ENCODE measurements at places on chromosomes 4 and X.

- DNase-seq = no peak
Observed at GRCh38 chr4:8159537-8160232, 1.1 kb upstream of the ABLIM2 start.

DNA sequence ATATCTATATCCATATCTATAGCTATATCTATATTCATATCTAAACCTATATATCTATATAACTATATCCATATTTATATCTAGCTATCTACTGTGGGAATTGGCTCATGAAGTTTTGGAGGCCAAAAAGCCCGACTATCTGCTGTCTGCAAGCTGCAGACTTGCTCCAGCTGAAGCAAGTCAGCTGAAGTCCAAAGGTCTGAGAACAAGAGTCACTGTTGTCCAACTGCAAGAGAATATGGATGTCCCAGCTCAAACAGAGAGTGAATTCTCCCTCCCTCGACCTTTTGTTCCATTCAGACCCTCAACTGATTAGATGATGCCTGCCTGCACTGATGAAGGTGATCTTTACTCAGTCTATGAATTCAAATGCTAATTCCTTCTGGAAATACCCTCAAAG, 63.3 kb upstream of the VCX start:
- DNase-seq = no peak

- DNase-seq = no peak
Observed at GRCh38 chr4:85824166-85824945, 349.4 kb downstream of the ARHGAP24 start.

GRCh38 chr4:113594231-113594556, 167.3 kb downstream of the CAMK2D start:
- no peak for DNase-seq

- DNase-seq = peak; percentile 82
Observed at GRCh38 chrX:152958524-152959465, 35.1 kb downstream of the PNMA5 start.

DNA sequence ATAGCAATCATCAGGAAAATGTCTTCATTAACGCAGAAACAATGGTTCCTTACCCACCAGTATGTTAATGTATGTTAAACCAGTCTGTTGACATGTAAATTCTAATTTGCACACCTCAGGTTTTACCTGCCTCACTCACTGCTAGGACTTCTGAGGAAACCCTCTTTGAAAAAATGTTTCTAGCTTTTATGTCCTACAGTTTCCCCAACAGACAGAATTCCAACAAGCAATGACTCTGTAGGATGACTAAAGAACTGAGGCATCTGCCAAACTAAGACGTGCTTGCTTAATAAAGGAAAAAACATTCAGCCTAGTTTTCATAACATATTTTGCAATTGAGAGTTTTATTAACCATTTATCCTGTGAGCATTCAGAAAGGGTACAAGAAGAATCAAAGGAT, 20.6 kb upstream of the SOX3 start:
- DNase-seq = no peak

DNA sequence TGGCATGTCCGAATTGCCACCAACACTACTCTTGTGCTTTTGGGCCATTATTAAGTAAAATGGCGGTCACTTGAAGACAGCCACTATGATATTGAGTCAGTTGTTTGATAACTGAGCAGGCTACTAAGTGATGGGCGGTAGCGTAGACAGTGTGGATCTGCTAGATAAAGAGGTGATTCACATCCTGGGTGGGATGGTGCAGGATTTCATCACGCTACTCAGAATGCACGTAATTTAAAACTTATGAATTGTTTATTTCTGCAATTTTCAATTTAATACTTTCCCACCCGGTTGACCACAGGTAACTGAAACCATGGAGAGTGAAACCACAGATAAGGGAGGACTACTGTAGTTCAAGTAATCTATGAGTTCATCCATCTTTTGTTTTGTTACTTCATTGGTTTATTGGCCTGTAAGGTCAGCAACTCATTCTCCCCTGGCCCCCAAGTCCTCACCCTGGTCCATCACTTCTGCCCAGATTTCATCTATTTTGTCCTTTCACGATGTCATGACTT, 2.9 kb downstream of the ARAF start:
- DNase-seq = no peak

DNA sequence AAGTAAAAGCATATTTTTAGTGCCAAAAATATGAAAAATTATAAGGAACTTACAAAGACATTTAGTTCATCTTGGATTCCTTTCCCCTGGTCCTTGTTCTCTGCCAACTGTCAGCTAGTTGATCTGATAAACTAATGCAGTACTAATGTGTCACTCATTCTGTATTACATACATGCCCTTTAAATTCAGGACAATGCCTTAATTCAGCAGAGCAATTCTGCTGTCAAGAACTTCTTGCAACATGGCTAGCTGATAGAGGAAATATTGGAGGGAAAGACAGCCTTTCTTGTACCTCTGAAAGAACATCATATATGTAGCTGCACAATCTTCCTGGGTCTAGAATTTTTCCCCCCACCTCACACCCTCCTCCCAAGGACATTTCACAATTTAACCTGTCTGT, 480.1 kb downstream of the RPA4 start:
- DNase-seq = no peak

GRCh38 chrX:131746491-131746968, 202.7 kb downstream of the OR13H1 start:
- no peak for DNase-seq

DNA sequence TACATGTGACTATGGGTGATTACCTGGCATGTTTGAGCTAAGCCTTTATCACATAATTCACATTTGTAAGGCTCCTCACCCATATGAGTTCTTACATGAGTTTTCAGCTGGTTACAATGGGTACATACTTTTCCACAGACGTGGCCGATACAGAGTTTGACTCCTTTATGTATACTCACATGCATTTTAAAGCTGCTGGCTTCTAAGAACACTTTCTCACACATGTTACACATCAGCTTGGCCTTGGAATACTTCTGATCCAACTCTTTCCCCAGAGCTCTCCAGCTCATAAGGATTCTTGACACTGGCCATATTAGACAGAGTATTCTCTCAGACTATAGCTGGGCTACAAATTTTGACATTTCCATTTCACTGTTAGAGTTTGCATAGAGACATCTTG, 66.3 kb downstream of the TAB3 start:
- DNase-seq = no peak

DNA sequence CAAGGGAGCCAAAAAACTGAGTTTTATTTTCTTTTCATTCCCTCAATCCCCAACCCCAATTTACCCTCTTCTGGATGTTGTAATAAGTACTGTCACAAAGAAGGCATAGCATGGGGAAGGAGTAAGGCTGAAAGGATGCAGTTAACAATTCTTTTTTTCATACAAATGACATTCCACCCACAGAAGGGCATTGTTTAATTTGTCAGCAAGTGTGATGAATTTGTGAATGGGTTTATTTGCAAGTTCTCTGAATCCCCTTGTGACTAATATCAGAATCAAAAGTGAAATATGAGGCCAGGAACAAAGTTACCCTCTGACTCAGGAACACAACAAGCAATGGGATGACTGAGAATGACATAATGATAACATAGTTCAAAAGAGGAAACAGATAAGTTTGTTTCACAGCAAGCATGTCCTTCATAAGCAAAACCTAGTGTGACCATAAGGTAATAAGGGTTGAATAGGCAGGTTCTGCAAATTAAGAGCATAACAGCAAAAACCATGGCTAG, 2.1 kb downstream of the GEMIN8 start:
- no peak for DNase-seq

GRCh38 chr4:55447831-55448230, 52.1 kb downstream of the TMEM165 start:
- no peak for DNase-seq

GRCh38 chrX:130628516-130628915, 226.7 kb downstream of the RBMX2 start:
- no peak for DNase-seq

DNA sequence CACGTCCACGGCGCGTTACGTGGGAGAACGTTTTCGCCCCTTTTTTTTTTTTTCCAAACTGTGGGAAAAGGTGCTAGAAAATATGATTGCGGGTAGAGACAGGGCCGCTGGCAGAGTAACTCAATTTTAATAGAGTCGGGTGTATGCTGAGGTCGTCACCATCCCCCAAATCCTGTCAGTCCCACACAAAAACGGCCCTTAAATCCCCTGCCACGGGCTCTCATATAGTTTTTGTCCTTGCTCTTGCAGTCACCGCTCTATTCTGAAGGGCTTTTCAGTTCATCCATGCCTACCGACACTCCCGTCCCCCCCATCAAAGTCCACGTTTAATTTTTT, 796 bp upstream of the MED14 start:
- DNase-seq = no peak

DNA sequence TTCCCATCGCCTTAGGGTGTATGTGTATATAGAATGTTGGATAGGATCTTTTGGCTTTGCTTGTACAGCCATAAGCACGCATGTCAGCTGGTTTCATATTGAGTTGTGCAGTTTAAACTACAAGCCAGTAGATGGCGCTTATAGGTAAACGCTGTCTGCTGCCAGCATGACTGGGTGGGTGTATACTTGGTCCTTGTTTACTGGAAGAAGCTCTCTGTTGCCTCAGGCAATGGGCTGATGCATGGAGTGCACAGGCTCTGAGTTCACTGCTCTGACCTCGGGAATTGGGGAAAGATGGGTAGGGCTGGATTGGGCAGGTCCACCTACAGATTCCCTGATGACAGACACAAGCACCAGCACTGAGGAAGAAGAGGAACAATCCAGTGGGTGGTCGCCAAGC, 831.5 kb downstream of the STIM2 start:
- no peak for DNase-seq

GRCh38 chrX:41108463-41109205, 23.4 kb downstream of the USP9X start:
- no peak for DNase-seq

- DNase-seq = no peak
Observed at GRCh38 chr4:20428436-20429160, 176.9 kb downstream of the SLIT2 start.

DNA sequence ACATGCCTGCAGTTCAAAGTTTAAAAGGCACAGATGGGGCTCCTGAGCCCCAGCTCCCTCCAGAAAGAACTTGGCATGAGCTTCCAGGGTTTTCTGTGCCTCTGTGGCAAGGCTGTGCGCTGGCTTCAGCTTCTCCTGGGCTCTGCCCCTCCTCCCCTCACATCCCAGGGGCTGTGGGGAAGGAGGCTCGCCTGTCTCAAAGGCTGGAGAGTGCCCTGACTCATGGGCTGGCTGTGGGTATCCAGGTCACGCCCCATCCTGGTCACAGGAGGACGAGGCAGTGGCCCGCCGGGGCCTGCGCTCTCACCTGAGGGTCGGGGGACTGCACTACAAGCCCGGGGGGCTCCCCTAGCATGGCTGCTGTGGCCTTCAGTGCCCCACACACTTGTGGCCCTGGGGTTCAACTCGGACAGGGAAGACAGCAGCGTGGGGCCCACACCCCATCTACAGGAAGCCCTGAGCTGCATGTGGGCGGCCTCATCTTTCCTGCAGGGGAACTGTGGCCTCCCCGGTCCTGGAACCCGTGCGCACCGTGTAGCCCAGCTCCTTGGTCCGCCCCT, 17.9 kb downstream of the LRPAP1 start:
- no peak for DNase-seq

- no peak for DNase-seq
Observed at GRCh38 chrX:106284431-106285025, 116.4 kb downstream of the PWWP3B start.

- DNase-seq = no peak
Observed at GRCh38 chr4:44421330-44422065, 27.1 kb downstream of the KCTD8 start.

- DNase-seq = no peak
Observed at GRCh38 chrX:119655125-119655524, 37.8 kb downstream of the SEPTIN6 start.

- DNase-seq = no peak
Observed at GRCh38 chr4:105483840-105484239, 10.0 kb upstream of the PPA2 start.

- DNase-seq = no peak
Observed at GRCh38 chrX:43882294-43882681, at the start of gene MAOB. MAOB (minus strand) TSS chrX:43882450; CDS start chrX:43882299, 151 bp downstream.

- no peak for DNase-seq
Observed at GRCh38 chr4:154707877-154708276, 35.9 kb upstream of the LRAT start.

DNA sequence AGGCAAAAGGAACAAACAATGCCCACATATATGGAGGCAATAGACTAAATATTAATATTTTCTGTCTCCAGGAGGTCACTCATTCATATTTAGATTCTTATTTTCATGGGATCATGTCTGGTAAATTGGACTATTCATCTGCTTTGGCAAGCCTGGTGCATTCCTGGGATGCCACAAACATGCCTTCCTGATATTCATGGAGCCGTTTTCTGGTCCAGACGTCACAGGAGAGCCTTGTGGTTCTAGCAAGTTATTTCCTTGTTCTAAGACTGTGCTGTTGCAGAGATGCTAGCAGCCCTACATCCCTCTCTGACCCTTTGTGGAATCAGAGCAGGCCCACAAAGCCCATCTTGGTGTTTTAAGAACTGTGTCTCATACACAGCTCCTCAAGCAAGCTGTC, 16.1 kb upstream of the EXOSC9 start:
- no peak for DNase-seq

GRCh38 chr4:136121426-136121825, 1410.9 kb downstream of the PCDH18 start:
- DNase-seq = no peak

- DNase-seq = no peak
Observed at GRCh38 chr4:102735582-102735981, 25.2 kb downstream of the MANBA start.

DNA sequence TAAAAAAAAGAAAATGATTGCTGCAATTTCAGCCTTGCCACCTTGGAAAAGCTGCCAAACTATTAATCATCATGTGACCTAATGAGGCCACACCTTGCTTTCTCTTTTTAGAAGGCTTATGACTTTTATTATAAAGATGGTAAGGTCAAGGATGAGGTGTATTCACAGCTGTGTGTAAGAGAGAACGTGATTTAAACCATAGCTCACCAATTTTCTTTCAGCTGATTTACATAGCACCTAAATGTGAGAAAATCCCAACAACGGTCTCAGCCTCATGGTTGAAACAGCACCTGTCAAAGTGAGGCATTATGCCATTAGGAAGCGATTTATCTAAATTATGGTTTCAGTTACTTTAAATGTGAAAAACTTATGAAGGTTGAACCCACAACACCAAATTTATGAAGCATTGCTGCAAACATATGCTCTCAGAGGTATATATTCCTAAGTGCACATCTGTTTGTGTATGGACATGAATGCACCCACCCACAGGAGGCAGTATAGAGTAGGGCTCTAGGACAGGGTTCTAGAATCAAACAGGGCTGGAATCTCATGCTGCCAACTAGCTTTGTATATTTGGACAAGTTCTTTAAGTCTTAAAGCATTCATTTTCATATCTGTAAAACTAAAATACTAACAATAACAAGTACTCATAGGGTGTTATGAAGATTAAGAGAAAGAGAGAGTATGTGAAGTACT, 40.7 kb downstream of the ANXA3 start:
- no peak for DNase-seq

GRCh38 chr4:91904556-91904955, 399.2 kb upstream of the GRID2 start:
- no peak for DNase-seq

- DNase-seq = no peak
Observed at GRCh38 chr4:98828801-98829200, 100.1 kb downstream of the EIF4E start.
